ENCODE measurements at places on chromosomes 12 and 14.

DNA sequence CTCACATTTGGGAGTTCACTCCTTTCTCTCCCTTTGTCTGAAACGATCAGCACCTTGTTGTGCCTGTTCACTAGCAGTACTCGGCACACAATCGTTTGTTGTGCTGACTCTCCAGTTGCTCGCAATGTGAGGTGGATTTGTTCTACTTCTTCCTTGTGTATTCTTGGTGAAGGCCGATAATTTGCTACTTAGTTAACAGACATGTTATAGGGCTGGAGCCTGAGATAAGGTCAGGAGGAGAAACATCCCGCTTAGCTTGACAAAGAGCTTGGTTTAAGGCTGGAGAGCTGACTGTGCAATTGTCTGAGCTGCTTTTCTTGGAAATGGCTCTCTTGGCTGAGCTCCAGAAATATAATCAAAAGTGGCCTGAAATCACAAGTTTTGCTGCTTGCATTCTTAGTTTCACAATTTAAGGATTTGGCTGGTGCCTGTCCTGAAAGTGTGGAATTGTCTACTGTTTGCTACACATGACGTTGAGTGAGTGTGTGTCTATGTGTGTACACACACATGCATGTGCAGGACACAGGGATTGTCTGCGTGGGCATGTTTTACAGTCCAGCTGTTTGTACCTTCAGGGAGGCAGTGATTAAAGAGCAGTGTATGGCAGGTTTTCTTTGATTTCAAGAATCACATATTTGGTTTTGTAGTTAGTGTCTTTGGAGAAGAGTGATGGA, 77.7 kb downstream of the ARF6 start:
- peak; percentile 93 for DNase-seq

- DNase-seq: no peak
Observed at GRCh38 chr14:97499790-97500481, 702.8 kb downstream of the VRK1 start.

GRCh38 chr14:64973026-64973442, 898 bp upstream of the RAB15 start:
- DNase-seq: no peak

DNA sequence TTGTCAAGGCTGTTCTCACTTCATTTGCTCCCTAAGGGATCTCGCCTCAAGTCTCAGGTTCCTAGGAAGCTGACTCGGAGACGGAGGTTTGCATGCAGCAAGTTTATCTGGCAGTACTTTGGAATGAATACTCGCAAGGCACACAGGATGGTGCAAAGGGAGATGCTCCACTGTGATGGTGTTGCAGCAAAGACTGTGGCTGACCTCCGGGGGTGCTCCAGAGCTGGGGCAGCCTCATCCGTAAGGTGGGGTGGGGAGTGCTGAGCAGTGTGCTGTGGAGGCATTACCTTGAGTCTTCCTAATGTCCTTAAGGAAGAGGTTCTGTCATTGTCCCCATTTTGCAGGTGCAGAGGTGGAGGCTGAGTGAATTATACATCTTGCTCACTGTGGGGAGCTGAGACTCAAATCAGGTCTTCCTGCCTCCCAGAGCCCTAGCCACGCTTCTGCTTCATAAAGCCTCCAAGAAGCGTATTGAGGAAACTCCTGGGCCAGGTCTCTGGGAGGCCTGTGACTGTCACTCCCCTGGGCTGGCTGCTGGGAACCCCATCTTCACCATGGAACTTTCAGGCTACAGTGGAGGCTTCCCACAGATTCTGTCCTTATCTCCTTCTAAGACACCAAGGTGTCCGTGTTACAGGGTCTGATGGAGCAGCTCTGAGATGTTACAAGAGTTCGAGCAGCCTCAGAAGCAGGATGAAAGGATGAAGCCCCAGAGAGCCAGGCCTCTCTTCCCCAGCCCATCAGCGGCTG, 39.5 kb downstream of the GALNT16 start:
- DNase-seq: no peak

GRCh38 chr12:69284131-69284530, 44.8 kb downstream of the CPSF6 start:
- peak; percentile 73 for DNase-seq

DNA sequence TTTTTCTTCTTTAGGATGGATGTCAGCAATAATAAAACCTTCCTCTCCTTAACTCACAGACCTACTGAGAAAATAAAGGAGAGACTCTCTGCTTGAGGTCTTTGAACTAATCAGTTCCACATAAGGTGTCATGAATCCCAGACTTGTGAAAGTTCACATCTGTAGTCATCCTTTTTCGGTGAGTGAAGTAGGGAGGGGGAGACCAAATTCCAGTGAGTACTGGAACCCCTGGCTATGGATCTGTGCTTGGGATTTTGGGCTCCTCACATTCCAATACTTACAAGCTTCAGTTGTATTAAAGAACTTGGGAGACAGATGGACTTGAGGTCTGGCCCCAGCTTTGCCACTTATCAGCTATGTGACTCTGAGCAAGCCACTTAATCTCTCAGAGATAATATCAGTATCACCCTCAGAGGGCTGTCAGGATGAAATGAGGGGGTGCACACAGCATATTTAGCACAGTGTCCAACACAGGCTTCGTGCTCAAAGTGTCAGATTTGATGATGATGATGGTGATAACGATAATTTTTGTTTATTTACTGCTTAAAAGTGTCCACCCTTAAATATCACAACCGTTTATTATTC, 34.8 kb upstream of the APPL2 start:
- DNase-seq: no peak

DNA sequence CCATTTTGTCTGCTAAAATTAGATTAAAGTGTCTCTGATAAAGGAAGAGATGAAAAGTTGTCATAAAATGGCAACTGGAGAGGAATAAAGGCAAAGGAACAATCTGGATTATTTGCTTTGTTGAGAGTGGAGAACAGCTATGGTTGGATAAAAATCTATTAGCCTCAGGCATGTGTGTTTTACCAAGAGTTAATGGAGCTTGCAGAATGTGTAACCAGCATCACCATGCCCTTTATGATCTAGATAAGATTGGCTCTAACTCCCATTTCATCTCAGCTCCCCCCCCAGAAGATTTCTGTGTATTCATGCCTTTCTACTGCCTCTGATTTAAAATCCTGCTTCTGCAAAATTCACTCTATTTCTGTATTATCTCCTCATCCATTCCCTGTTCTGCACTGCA, 93.8 kb downstream of the GALC start:
- DNase-seq: no peak

GRCh38 chr14:71498212-71498611, 434.0 kb upstream of the RGS6 start:
- DNase-seq: peak; percentile 12

GRCh38 chr12:52096332-52097044, 17.0 kb downstream of the SMIM41 start:
- no peak for DNase-seq

GRCh38 chr12:91490667-91491311, 308.2 kb upstream of the DCN start:
- no peak for DNase-seq

- no peak for DNase-seq
Observed at GRCh38 chr12:25689996-25690501, 137.0 kb upstream of the LMNTD1 start.

DNA sequence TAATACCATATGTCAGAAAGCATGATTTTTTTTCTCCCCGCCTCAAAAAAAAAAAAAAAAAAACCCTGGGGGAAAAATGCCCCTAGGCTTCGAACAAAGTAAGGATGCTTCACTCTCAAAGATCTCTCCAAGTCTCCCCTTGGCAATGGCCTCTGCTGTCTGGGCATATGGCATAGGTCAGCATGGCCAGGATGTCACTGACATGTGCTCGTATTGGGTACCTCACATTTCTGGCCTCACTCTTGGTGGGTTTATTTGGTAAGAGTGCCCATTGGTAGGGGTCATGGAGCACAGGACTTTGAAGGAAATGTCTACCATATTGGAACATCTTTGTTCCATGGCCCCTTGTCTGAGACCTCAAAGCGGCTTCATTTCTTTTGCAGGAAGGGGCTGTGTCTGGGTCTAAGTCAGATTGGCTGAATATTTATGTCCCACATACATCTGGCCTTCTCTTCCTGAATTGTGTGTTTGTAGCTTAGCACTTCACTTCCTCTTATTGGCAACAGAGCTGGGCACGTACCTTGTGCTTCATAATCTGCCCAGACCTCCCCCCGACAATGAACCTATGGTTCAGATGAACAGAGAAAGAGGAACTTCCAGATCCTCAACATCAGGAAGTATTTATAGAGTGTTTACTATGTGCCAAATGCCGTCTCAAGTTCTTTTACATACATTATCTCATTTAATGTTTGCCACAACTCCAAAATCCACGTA, 36.3 kb upstream of the OAS1 start:
- DNase-seq: no peak

- peak; percentile 23 for DNase-seq
Observed at GRCh38 chr12:12837025-12837812, 24.1 kb downstream of the DDX47 start.

DNA sequence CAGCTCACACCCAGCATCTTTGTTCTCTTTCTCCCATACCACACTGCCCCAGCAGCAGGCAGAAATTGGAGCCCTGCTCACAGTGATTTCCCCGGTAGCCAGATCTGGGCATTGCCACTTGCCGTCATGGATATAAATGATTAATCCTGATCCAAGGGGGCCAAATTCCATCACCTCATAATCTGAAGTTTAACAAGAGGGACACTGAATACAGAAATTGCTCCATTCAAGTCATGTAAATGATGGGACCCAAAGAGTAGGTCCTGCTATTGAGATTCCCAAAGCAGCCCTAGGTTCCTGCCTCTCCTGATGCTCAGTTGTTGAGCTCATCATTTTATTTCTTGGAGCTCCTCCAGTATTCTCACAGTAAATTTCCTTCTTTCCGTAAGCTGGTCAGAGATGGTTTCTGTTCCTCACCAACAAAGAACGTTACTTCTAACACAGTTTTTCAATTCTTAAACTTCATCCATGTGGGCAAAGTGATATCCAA, 11.7 kb downstream of the ITPR2 start:
- no peak for DNase-seq

DNA sequence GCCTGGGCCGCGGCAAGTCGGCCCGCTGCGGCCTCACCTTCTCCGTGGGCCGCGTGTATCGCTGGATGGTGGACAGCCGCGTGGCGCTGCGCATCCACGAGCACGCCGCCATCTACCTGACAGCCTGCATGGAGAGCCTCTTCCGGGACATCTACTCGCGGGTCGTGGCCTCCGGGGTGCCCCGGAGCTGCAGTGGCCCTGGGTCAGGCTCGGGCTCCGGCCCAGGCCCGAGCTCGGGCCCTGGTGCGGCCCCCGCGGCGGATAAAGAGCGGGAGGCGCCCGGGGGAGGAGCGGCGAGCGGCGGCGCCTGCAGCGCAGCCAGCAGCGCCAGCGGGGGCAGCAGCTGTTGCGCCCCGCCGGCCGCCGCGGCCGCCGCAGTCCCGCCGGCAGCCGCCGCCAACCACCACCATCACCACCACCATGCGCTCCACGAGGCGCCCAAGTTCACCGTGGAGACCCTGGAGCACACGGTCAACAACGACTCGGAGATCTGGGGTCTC, 226.2 kb upstream of the CRY1 start:
- DNase-seq: no peak

GRCh38 chr14:32339188-32339587, 10.1 kb downstream of the AKAP6 start:
- DNase-seq: no peak

DNA sequence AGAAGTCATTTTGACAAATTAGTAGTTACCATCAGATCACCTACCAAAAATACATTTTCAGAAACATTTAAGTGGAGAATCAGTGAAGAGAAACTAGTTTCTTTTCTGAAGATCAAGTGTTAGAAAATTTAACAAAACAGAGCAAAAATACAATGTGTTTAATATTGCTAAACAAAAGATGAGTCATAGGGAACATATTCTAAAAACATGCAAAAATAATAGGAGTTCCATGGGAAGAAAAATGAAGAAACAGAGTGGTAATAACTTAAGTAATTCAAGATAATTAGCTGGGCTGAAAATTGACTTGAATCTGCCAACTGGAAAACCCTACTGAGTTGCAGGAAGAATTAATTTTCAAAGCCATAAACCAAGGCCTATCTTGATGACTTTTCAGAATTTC, 111.5 kb upstream of the KITLG start:
- DNase-seq: no peak

DNA sequence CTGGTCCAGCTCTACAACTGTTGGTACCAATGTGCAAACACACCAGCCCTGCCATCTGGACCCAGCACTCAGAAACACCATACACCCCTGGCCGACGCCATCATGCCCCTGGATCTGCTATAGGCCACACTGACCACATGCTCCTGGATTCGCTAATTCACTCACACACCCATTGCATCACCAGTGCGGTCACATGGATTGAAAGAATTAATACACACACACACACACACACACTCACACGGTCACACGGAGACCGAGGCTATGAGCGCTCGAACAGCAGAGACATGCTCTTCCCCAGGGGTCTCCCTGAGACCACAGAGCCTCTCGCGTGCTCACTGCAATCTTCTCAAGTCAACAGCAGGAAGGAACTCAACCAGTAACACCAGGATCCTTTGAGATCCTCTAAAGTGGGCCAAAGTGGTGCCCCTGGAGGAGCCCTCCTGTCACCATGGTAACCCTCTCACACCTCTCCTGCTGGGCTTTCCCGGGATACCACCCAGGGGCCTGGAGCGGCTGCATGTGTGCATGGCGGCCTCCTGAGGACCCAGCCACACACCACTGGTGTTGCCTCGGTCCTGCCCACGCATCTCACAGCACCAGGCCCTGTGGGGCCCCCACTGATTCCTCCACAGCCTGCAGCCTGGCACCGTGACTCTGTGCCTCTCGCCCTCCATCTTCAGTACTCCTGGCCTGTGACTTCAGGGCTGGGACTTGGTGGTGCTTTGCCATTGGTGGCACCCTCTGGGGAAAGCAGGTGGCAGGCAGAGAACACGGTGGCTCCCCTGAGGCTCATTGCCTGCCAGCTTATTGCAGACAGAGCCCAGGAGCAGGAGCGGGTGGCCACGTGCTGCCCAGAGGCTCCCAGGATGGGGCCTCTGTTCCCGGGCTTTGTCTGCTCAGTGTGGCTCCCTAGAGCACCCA, 15.1 kb downstream of the LRTM2 start:
- DNase-seq: no peak

- no peak for DNase-seq
Observed at GRCh38 chr14:104690861-104691455, 1.5 kb downstream of the INF2 start.

- no peak for DNase-seq
Observed at GRCh38 chr14:90551070-90551704, 154.4 kb downstream of the CALM1 start.

GRCh38 chr12:8697120-8697475, 693 bp upstream of the RIMKLB start:
- no peak for DNase-seq

GRCh38 chr14:64954491-64955240, 12.1 kb upstream of the GPX2 start:
- no peak for DNase-seq

Data from NCI-H2227 treated with DMSO at 0.1 percent for 48 hours (cell line).